Activated T-helper 1 cell treated with anti-CD3 and anti-CD28 coated beads, Interleukin-12 subunit alpha, Interleukin-12 subunit beta, Interleukin-2, Interleukin-4 antibody, amounts not matched to agents 30 ng/mL and 10 ng/mL and 1 ng/mL, durations not matched to agents 14 hours and 24 hours and 36 hours (primary cell): ENCODE measurements at places on chromosomes 1 and 21.

GRCh38 chr1:176217461-176218099 is 10.5 kb upstream of the COP1 start:
- H3K27me3 ChIP-seq = peaks cover 19% of the 10 kb centered on the region
- no peak for DNase-seq
- no peaks in the 10 kb centered on the region for H3K4me1 ChIP-seq
- no peak overlapping the region for H3K4me3 ChIP-seq
- H3K36me3 ChIP-seq = no peaks in the 10 kb centered on the region

- DNase-seq = no peak
- H3K27ac ChIP-seq = no peak overlapping the region
- no peaks in the 10 kb centered on the region for H3K27me3 ChIP-seq
Observed at GRCh38 chr1:186927884-186928283, 99.1 kb downstream of the PLA2G4A start.

DNA sequence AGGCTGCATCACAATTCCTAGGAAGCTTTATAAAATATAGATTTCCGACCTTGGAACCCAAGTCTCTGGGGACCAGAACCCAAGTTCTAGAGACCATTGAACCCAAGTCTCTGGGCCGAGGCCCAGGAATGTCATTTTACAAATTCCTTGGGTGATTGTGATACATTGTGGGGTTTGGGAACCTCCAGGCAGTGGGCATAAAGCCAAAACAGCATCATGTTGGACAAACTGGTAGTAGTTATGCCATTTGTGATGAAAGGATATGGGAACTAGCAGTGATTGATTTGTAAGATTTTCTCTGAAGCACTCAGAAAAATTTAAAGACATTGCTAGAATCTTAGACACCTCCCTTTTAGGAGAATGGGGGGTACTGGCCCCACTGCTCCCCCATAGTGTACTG is 160.2 kb downstream of the HIVEP3 start:
- H3K4me3 ChIP-seq = no peak overlapping the region
- H3K36me3 ChIP-seq = peaks cover 5% of the 10 kb centered on the region
- no peak for DNase-seq
- H3K27me3 ChIP-seq = no peaks in the 10 kb centered on the region
- H3K4me1 ChIP-seq = peaks cover 43% of the 10 kb centered on the region
- no peak overlapping the region for H3K27ac ChIP-seq

DNA sequence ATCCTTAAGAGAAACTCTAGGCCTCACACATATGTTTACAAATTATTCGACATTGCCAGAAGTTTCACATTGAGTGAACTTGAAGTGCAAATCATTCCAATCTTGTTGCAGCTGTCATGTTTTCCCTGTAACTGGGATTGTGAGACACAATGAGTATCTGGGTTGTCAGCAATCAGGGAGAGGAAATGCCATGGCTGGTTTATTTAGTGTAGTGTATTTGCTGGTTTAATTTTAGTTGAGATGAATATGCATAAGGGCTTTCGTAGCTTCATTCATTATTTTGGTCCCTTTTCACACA is 54.2 kb upstream of the USP1 start:
- DNase-seq = no peak
- H3K4me1 ChIP-seq = no peaks in the 10 kb centered on the region
- H3K4me3 ChIP-seq = no peak overlapping the region
- H3K27ac ChIP-seq = no peak overlapping the region

- peaks cover 23% of the 10 kb centered on the region for H3K4me1 ChIP-seq
- peaks cover 37% of the 10 kb centered on the region for H3K36me3 ChIP-seq
- peak overlapping the region; percentile 81 for H3K27ac ChIP-seq
- peaks cover 2% of the 10 kb centered on the region for H3K27me3 ChIP-seq
- peak overlapping the region; percentile 98 for H3K4me3 ChIP-seq
Observed at GRCh38 chr1:155910621-155911121, 478 bp downstream of the RIT1 start.

GRCh38 chr1:56070601-56071000 is 508.8 kb downstream of the PLPP3 start:
- no peak overlapping the region for H3K4me3 ChIP-seq
- H3K4me1 ChIP-seq = no peaks in the 10 kb centered on the region
- no peaks in the 10 kb centered on the region for H3K36me3 ChIP-seq
- no peaks in the 10 kb centered on the region for H3K27me3 ChIP-seq
- DNase-seq = no peak

- H3K4me3 ChIP-seq = no peak overlapping the region
- no peaks in the 10 kb centered on the region for H3K27me3 ChIP-seq
- H3K4me1 ChIP-seq = peaks cover 77% of the 10 kb centered on the region
- no peak overlapping the region for H3K27ac ChIP-seq
- H3K36me3 ChIP-seq = peaks cover 7% of the 10 kb centered on the region
- DNase-seq = no peak
Observed at GRCh38 chr1:234967121-234967520, 161.5 kb downstream of the TOMM20 start.

DNA sequence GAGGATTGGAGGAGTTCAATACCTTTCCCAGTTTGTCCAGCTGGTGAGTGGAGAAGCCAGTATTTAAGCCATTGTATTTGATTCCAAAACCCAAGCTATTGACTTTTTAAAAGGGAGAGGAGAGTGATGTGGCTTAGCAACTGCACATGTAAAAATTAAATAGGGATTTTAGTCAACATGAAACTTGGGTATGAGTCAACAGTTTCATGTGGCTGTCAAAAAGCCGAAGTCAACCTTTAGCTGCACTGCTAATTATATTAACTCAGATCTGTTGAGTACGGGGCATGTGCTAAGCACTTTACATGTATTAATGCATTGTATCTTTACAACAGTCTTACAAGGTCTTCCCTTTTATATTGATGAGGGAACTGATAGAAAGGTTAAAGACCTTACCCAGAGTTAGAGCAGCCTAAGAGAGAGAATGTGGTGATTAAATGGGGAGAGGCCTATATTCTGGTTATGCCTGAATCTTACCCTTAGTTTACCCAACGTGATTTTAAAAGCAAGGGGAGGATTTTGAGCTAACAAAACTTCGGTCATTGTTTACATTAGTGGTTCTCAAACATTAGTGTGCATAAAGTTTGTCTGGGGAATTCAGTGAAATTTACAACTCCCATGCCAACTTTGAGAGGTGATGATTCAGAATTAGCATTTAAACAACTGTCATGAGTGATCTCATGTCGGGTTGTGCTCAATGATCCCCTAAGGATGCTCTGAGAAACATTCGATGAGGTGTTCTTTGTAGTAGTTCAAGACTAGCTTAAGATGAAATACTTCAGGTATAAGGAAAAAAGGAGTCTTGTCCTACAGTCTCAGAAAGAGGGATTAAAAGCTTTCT is 6.9 kb upstream of the SLC35F3 start:
- H3K36me3 ChIP-seq = no peaks in the 10 kb centered on the region
- no peak for DNase-seq

- no peaks in the 10 kb centered on the region for H3K4me1 ChIP-seq
- H3K27me3 ChIP-seq = peaks cover 3% of the 10 kb centered on the region
- H3K36me3 ChIP-seq = no peaks in the 10 kb centered on the region
- DNase-seq = no peak
- no peak overlapping the region for H3K27ac ChIP-seq
Observed at GRCh38 chr1:46153228-46153627, 20.8 kb upstream of the PIK3R3 start.

GRCh38 chr1:15347182-15347581 is 62.5 kb upstream of the EFHD2 start:
- peaks cover 3% of the 10 kb centered on the region for H3K36me3 ChIP-seq
- H3K27ac ChIP-seq = peak overlapping the region; percentile 67
- peak overlapping the region; percentile 32 for H3K4me3 ChIP-seq

DNA sequence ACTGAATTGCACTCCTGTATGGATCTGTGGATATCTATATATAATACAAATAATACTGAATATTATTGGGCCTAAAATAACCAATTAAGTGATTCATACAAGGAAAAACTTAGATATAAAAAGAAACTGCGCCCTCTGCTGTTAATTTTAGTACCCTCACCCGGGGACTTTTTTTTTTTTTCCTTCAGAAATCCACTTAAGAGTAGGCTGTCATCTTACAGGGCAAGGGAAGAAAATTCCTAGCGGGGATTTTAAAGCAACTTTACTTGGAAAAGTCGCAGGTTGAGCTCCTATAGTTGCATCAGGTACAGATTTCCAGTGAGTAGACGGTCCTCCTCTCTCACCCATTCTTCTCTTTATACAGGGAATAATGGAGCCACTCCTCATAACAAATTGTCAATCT is 1.3 kb downstream of the NTNG1 start:
- no peak for DNase-seq
- peak overlapping the region; percentile 69 for H3K4me3 ChIP-seq
- peaks cover 56% of the 10 kb centered on the region for H3K27me3 ChIP-seq
- no peaks in the 10 kb centered on the region for H3K36me3 ChIP-seq
- no peak overlapping the region for H3K27ac ChIP-seq

- H3K4me3 ChIP-seq = no peak overlapping the region
- no peak for DNase-seq
- no peaks in the 10 kb centered on the region for H3K36me3 ChIP-seq
- H3K27ac ChIP-seq = no peak overlapping the region
- H3K27me3 ChIP-seq = peaks cover 36% of the 10 kb centered on the region
- no peaks in the 10 kb centered on the region for H3K4me1 ChIP-seq
Observed at GRCh38 chr1:26058052-26058595, 9.3 kb downstream of the TRIM63 start.
